Esophagus squamous epithelium (tissue), 5 donors: ENCODE measurements at places on chromosomes 7 and 10. TPM values are rescaled to one million over a fixed set of nuclear protein-coding genes. Genes with fewer than 3 reads are reported as not detected.

The ADAMTS14 gene
- 0.23 TPM for total RNA-seq

DNA sequence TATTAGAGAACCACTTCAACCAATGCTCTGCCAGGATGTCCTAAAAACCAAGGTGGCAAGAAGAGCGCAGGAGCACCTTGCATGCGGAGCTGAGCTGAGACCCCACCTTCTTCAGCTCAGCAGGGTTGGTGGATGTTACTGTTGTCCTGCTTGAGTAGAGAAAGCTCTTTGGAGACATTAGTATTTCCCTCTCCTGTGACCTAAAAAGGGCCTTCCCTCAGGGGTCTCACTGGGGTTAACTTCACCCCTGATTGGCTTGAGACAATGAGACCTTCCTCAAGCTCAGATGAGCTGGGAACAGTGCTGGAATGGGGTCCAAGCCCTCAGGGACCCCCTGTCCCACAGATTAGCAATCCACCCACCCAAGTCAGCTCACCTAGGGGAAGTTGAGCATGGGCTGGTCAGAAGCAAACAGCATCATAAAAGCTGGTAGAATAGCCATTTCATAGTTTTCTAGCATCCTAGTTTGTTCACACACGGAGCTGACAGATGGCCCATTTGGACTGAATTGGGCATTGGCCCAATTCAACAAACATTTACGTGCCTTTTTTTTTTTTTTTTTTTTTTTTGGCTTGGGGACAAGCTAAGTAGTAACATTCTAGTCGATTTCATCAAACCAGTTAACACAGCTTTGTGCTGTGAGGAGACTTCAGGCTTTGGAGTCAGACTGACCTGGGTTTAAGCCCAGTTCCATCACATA is 100.6 kb upstream of the HABP2 start:
- no peak for DNase-seq

The DNAJC12 gene
- total RNA-seq: not detected

DNA sequence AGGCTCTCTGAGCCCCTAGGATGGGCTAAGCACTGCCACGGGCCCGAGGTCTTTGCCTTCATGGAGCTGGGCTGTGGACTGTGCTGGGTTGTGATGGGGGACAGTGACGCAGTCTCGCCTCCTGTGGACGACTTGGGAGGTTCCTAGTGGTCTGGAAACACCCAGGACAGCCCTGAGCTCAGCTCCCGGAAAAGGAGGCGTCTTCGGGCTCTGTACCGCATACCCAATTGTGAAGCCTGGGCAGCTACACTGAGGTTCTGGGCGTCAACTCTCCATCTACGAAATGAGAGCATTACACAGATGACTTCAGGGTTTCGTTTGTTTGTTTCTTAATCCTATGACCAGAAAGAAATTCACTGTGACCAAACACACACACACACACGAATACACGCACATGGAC is 79.6 kb upstream of the KAT6B start:
- no peak for DNase-seq

DNA sequence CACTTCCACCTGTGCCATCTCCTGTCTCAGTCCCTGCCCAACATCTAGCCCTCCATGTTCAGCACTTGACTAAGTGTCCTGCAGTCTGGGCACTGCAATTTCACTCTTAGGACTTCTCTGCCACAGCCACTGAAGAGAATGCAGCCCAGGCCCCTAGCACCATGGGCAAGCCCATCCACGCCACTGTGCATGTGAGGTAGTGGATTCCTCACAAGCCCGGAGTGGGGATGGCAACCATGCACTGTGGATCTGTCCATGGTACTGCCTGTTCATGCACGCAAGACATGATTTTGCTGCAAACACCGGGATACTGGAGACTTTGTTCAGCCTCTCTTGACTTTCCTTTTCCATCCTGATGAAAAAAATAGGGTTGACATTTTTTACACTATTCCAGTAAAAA is 12.3 kb downstream of the DDC start:
- DNase-seq: no peak

GRCh38 chr7:99557940-99558305 is 519 bp upstream of the ZNF655 start:
- no peak for DNase-seq

DNA sequence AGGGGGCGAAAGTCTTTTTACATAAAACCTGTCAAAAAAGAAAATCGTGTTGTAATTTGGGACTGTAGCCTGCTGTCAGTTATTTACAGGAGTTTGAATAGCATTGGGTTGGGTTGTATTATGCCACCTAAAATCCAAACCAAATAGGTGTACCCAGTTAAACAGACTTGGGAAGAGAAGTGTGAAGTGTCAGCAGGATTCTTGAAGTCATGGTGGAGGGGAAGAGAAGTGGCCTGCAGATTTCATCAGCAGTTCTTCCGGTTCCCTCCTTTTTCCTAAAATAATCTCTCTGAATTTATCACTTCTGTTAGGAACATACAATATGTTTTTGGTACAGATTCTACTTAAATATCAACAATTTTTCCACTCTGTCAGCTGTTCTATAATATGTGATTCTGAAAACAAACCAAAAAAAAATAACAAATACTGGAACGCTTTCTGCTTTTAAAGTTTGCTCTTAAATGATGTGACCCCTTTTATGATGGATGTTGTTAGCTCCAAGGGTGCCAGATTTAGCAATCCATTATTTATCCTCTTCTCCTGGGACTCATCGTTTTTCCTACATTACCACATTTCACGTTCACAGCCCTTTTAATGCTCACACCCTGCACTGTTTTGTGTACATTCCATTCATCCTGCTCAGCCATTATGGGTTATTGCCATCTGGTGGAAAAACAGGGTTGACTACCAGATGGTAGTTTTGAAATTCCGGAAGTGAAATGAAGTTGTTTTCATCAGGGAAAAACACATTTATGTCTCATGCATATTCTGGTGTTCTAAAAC is 18.7 kb upstream of the ARHGAP12 start:
- no peak for DNase-seq

The PYROXD2 gene
- 1.6 TPM for total RNA-seq

DNA sequence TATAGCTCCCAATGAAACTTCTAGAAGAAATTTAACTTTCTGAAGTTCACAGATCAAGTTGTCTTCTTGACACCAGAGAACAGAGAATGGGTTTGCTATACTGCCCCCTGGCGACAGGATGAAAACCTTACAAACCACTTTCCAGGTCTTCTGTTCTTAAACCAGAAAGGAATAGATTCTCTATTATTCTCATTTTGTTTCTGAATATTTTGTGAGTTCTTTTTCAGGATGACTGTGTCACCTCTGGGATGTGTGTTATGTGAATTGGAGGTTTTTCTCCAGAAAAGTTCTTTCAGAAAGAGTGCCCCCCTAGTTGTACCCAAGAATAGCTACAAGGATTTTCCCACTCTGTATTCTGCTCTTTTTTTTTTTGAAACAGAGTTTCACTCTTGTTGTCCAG is 6.3 kb downstream of the IFT22 start:
- DNase-seq: no peak

DNA sequence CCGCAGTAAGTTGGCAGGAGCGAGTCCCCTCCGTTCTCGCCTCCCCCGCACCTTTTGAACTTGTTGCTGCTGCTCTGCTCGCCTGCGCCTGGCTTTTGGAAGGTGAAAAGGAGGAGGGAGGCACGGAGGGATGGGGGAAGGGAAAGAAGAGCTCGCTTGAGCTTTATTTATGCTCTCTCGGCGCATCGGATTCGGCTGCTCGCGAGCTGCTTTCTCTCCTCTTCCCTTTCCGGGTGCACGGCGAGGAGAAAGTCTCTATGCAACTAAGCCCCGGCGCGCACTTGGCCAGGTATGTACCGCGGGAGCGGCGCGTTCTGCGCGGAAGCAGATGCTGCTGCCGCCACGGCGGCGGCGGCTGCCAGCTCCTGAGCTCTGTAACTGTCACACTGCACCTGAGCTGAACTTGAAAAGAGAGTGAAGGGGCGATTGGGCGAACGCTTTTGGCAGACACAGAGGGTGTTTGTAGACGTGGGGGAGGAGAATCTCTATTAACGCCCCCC is 551 bp downstream of the KCND2 start:
- no peak for DNase-seq

The ZYX gene
- total RNA-seq: 40.2 TPM

The PDZD7 gene
- total RNA-seq: 0.26 TPM

- DNase-seq: no peak
Observed at GRCh38 chr10:43867667-43868565, 219.2 kb upstream of the ZNF32 start.

- no peak for DNase-seq
Observed at GRCh38 chr10:89651205-89651915, 6.3 kb upstream of the PANK1 start.

The H2BK1 gene
- total RNA-seq: not detected

- no peak for DNase-seq
Observed at GRCh38 chr7:70131817-70132216, 533.5 kb downstream of the AUTS2 start.

DNA sequence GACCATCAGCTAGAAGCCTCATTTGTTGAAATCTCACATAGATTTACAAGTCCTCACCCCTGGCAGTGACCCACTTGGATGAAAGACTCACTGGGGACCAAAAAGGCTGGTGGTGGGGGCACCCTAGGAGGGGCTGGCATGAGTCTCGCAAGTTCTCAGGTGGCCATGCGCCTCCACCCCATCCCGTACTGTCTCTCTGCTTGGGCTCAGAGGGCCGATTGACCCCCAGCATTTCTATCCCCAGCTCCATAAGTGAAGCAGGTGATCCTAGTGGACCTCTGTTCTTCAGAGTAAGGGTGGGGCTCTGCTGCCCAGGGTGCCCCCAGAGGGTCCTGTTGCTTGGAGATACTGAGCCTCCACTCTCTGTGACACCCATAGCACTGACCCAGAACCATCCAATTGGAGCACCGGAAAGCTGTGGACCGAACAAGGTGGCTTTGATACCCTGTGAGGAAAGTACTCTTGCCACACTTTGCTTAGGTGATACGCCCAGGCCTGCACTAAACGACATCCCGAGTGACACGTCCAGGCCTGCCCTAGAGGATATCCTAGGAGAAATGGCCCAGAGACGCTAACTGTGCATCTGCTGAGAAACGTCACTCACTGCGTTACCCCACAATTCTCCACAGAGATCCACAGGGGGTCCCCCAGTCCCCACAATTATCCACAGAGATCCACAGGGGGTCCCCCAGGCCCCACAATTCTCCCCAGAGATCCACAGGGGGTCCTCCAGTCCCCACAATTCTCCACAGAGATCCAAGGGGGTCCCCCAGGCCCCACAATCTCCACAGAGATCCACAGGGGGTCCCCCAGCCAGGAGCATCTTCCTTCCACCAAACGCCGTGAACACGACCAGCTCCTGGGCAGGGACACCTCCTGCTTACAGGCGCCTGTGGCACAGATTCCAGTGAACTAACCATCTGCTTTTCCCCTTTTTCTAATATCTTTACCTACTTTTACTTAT is 262.9 kb downstream of the PTPRN2 start:
- no peak for DNase-seq

- DNase-seq: no peak
Observed at GRCh38 chr7:64642875-64643274, 23.1 kb upstream of the ZNF107 start.

GRCh38 chr10:58543141-58543540 is 30.5 kb downstream of the BICC1 start:
- no peak for DNase-seq

GRCh38 chr7:45590679-45591057 is 16.5 kb downstream of the ADCY1 start:
- no peak for DNase-seq

The HOXA4 gene
- 2.9 TPM for total RNA-seq

The PLCE1 gene
- total RNA-seq: 2.7 TPM

GRCh38 chr7:21407796-21408480 is 19.9 kb upstream of the SP4 start:
- DNase-seq: no peak

DNA sequence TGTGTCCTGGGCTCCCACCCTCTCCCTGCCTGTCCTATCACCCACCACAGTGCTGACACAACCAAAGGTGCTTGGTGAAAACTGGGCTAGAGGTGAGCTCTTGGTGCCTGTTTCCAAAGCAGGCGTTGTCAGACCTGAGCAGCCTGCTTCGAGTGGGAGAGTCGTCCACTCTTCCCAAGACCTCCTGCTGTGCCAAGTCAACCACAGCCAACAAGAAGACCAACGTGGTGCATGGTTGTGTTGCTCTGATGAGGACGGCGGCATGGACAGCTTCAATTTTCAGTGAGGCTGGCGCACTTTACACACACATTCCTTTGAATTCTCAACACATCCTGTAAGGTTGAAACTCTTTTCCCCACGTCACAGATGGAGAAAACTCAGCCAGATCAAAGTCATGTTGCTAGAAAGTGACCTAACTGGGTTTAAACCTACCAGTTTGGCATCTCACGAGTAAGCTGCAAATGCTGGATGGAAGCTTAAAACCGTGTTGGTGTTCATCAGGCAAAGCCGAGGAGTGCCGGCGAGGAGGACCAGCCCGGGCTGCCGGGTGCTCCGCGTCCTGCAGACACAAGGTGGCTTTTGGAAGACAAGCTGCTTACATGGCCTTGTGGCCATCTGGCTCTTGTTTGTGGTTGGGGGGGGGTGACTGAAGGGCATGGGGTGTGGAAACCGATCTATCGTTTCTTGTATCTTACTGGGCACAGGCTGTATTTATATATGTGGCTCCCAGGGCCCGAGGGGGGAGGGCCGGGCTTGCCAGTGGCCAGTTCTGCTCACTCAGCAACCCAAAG is 39.3 kb downstream of the INSIG1 start:
- DNase-seq: no peak

DNA sequence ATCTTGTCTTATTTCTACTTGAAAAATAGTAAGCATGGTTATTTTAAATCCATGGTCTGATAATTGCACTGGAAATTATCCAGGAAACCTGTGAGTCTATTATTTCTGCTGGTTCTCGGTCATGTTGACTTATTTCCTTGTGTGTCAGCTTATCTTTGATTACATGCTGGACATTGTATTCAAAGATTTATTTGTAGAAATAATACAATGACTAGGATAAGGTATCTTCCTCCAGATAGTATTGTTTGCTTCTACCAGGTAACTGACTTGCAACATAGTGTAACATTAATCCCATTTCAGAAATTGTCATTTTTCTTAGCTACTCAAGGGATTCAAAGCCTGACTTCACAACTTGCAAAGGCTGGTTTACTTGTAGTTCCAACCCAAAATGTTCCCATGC is 33.4 kb downstream of the PLXNA4 start:
- no peak for DNase-seq

The SEC31B gene
- total RNA-seq: 7.1 TPM

DNA sequence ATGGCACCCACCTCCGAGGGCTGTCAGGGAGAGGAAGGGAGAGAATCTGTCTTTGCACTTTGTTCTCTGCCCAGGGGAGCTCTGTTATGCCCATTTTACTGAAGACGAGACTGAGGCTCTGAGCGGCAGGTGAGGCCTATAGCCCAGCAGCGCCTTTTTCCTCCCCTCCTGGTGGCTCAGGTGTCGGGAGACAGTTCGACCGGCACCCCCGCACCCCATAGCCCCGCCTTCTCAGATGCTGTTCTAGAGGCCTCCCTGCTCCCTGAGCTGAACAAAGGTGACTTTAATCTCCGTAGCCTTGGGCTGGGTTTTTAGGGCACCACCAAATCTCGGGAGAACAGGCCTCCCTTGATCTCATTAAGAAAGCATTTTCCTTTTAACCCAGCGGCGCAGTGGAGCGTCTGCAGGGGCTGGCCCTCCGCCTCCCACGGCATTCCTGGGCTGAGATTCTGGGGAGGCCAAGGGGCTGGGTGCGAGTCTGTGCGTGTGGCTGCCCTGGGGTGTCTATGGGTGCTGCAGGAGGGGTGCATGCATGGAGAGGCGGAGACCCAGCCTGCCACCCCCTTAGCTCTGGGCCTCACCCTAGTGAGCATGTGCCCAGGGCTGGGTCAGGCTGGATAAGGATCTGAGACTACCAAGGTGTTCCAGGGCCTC is 3.3 kb downstream of the LFNG start:
- DNase-seq: no peak

The MRLN gene
- not detected for total RNA-seq

The ASZ1 gene
- not detected for total RNA-seq

- no peak for DNase-seq
Observed at GRCh38 chr7:107392830-107393229, 77.0 kb upstream of the GPR22 start.
